M059J (cell line): ENCODE measurements at places on chromosomes 3 and 15. TPM values are rescaled to one million over a fixed set of nuclear protein-coding genes. Genes with fewer than 3 reads are reported as not detected.

DNA sequence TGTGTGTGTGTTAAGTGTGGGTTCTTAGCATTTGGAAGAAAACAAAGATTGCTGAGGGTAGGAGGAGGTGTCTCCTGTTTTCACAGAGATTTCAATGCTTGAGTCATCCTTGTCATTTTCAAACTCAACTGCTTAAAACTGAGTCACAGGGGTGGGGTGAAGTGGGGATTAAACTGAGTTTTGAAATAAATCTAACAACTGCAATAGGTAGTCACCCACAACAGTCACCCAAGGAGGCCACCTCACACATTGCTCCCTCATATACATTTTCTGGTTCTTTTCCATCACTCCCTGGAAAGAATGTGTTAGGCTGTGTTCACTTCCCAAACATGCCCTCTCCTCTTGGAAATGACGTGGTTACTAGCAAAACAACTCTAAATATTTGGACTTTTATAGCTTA, 187.7 kb upstream of the CMC1 start:
- DNase-seq: peak; percentile 59

- DNase-seq: no peak
These were observed 8.7 kb upstream of the ACSBG1 start for GRCh38 chr15:78243058-78243457.

- no peak for DNase-seq
These were observed 153.4 kb upstream of the SOX14 start for GRCh38 chr3:137610723-137611122.

- no peak for DNase-seq
These were observed 25.2 kb downstream of the FEM1B start for GRCh38 chr15:68302729-68303128.

DNA sequence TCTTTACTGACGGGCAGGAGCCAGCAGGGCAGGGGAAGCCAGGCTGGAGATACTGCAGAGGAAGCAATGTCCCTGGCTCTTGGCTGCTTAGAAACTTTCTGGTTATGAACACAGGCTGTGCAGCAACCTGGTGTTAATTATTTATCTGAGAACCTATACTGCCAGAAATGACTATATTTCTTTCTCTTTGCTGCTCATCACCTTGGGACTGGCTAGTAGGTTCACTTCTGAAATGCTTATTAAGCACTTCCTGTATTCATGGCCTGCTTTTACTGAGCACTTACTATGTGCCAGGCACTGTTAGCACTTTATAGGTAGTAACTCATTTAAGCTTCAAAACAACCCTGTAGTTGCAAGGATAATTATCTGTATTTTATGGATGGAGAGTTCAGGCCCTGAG, 57.6 kb downstream of the RAB11A start:
- DNase-seq: no peak

- no peak for DNase-seq
These were observed 24.2 kb downstream of the ATP13A4 start for GRCh38 chr3:193530231-193531165.

DNA sequence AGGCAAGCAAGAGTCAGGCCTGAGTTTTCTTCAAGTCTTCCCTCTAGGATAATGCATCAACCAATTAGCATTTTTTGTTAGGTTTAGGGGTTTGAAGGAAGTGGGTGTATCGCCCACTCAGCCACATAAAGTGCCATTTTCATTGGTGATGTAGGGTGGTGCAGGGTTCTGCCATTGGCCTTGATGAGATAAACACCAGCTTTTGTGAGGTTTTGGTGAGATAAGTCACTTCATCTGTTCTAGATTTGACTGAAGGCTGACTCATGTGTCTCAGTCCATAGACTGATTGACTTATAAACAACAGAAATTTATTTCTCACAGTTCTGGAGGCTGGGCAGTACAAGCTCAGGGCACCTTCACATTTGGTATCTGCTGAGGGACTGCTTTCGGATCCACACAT, 84.5 kb upstream of the C3orf80 start:
- DNase-seq: peak; percentile 24

The CADM2 gene
- total RNA-seq: not detected in 2 replicates

The GRIP2 gene
- total RNA-seq: 6.8 and 7.6 TPM in 2 replicates

The LRRC3B gene
- total RNA-seq: not detected in 2 replicates

The PLOD2 gene
- total RNA-seq: 240 and 344 TPM in 2 replicates

The LPP gene
- total RNA-seq: 23.2 and 32.6 TPM in 2 replicates

The CLDN1 gene
- 1.5 and 1.8 TPM in 2 replicates for total RNA-seq

The CCRL2 gene
- 0.27 and 1.0 TPM in 2 replicates for total RNA-seq

The CAMK2N2 gene
- total RNA-seq: 1.1 TPM in 1 of 2 replicates, not detected in the other

The RTP4 gene
- 38.1 and 42.8 TPM in 2 replicates for total RNA-seq

The C3orf70 gene
- not detected in 2 replicates for total RNA-seq
